ENCODE measurements at places on chromosomes 3 and 15.

GRCh38 chr3:190338717-190339116, 16.5 kb upstream of the CLDN1 start:
- DNase-seq: no peak

GRCh38 chr3:61793056-61793455, 231.7 kb downstream of the PTPRG start:
- no peak for DNase-seq

GRCh38 chr3:66904336-66904735, 93.8 kb upstream of the KBTBD8 start:
- DNase-seq: no peak

GRCh38 chr3:29829340-29829739, 548.5 kb downstream of the RBMS3 start:
- DNase-seq: no peak

DNA sequence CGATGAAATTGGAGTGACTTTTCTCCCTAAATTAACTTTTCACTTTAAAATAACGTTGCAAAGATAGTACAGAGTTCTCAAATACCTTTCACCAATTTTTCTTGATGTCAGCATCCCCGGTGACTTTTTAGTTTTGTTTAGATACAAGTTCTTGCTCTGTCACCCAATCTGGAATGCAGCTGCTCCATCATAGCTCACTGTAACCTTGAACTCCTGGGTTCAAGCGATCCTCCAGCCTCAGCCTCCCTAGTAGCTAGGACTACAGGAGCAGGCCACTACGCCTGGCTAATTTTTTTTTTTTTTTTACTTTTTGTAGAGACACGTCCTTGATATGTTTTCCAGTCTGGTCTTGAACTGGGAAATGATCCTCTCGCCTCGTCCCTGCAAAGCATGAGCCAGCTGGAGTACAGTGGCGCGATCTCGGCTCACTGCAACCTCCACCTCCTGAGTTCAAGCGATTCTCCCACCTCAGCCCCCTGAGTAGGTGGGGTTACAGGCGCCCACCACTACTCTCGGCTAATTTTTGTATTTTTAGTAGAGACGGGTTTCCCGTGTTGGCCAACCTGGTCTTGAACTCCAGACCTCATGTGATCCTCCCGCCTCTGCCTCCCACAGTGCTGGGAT, 747 bp downstream of the NSUN3 start:
- DNase-seq: no peak

- DNase-seq: no peak
These were observed 17.3 kb upstream of the TRPC1 start for GRCh38 chr3:142706321-142707127.

- no peak for DNase-seq
These were observed 26.0 kb upstream of the CCK start for GRCh38 chr3:42292009-42292408.

GRCh38 chr3:72768006-72768441, 80.2 kb downstream of the SHQ1 start:
- DNase-seq: no peak

Measured in hematopoietic multipotent progenitor cell (in vitro differentiated cells).